NCI-H146 (cell line): ENCODE measurements at places on chromosomes 4 and X.

DNA sequence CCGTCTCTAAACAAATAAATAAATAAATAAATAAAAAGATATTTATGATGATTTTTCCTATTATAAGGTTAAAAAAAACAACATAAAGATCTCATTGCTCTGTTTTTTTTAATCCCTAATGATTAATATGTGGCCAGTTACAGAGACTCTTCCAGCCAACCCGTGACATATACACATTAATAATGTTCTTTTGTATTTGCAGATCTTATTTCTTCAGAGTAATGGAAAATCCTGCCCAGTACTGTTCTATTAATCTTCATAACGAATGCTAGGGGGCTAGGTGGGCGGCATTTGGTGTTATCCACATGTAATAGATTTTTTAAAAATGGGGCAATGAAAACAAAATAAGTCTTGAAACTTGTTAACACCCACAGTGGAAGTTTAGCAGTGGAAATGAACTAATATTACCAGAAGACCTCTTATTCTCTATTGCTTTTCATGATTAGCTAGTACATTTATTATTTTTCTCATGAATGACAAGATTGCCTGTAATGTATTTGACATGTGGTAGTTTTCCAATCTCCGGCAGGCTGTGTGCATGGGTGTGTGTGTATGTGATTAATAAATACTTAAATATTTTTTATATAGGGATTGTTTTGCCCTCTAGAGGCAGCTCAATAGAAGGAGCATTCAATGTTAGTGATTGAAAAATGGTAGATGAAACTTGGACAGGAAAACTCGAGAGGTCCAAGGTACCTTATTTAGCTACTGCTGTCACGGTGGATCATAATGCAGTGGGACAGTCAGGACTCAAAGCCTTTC, 457.4 kb downstream of the IL1RAPL1 start:
- no peak for DNase-seq

DNA sequence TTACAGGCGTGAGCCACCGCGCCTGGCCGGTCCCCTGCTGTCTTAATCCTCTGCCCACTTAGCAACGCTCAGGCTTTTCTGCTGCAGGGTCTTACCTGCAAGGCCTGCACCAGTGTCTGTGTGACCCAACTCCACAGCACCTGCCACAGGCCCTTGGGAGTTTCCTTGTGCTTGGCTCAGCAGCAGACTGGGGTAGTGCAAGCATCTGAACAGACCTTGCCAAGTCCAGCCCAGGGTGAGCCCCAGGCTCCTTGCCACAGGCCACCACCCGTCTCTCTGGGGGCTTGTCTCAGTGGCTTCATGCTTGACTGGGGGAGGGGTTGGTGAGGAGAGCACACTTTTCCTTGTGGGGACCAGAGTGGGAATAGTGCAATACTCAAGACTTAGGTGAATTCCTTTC, 87.0 kb downstream of the FAM193A start:
- no peak for DNase-seq

DNA sequence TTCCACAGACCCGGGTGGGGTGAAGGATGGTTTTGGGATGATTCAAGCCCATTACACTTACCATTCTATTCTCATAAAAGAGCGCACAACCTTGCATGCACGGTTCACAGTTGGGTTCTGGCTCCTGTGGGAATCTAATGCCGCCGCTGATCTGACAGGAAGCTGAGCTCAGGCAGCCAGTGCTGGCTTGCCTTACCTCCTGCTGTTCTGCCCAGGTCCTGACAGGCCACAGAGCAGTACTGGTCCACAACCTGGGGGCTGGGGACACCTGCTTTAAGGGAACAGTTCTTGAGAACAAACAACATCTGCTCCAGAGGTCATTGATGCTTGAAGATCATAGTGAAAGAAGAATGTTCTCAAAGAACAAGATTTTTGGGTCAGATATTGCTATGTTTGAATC, 8.0 kb upstream of the HS3ST1 start:
- peak; percentile 63 for DNase-seq

GRCh38 chr4:169802873-169803272, 45.1 kb upstream of the HPF1 start:
- no peak for DNase-seq

DNA sequence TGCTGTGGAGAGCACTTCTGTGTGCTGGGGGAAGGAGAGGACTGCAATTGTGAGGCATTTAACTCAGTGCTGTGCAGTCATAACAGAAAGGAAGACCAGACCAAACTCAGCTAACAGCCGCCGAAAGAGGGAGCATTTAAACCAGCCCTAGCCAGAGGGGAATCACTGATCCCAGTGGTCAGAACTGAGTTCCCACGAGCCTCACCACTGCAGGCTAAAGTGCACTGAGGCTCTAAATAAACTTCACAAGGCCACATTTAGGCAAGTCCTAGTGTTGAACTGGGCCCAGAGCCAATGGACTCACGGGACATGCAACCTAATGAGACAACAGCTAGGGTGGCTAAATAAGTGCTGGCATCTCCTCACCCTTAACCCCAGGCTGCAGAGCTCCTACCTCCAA, 20.4 kb downstream of the IQCM start:
- no peak for DNase-seq

GRCh38 chr4:10074767-10075105, 41.9 kb downstream of the WDR1 start:
- DNase-seq, result no peak

- no peak for DNase-seq
Observed at GRCh38 chr4:21778702-21779101, 169.9 kb downstream of the KCNIP4 start.

GRCh38 chrX:78506248-78506647, 152.9 kb downstream of the RTL3 start:
- no peak for DNase-seq

DNA sequence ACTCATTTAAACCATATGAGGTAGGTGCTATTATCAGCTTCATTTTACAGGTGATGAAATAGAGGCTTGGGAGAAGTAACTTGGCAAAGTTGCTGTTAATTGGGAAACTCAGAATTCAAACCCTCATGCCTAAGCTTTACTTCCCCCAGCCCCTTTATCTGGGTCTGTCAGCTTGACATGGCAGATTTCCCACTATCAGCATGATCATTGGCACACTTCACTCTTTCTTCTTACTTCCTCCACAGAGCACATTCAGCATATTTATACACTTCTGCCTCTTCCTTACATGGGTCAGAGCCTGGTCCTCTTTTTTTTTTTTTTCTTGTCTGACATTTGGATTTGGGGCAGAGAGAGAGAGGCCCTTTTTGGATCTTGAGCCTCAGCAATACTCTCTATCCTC, 56.5 kb upstream of the ARX start:
- DNase-seq, result no peak

DNA sequence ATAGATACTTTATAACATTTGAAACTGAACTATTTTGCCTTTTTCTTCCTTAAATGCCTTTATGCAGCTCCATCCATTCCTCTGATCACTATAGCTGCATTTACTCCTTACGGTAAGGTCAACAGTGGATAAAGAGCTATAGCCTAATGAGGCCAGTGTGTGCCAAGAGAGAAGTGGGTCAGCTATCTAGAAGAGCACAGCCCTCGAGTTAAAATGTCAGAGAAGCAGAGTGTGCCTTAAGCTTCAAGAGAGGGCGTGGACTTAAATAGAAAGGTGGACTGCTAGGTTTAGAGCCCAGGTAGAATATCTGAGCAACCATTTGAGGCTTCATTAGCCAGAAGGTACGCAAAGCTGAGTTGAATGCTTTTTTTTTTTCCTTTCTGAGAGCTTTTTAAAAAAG, 347.4 kb downstream of the BMPR1B start:
- no peak for DNase-seq

DNA sequence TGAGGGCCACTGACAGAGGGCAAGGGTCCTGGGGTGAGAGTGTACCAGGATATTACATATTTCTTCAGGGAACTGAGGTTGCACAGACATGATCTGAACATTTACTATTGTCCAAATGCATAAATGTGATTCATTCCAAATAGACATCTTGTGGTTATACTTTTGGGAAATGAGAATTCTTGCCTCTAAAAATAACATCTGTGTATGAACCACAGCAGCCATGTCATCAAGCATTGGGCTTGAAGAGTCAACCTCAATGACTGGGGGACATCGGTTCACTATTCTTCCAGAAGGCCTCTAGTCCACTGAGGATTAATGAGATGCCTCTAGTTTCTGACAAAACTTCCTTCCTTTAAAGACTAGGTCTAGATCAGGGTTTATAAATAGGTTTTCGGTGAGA, 193.1 kb upstream of the GPC4 start:
- DNase-seq, result no peak

DNA sequence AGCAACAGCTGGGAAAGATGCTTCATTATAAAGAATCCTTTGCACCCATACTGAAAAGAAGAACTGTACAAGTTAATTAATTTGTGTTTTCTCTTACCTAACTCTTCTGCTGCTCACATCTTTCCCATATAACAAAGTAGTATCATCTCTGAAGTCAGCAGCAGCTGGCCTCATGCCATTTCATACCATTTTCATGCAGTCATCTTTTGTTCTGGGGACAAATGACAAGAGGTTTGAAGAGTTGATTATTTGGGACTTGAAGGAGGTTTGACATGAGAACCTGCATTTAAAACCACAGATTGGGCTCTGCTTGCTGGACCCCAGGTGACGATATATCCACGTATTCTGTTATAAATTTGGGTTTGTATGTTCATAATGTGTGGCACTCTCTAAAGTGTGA, 430.3 kb downstream of the SPRY1 start:
- no peak for DNase-seq

- no peak for DNase-seq
Observed at GRCh38 chrX:101385795-101386541, at the start of gene BTK. TSS of gene BTK (minus strand) at chrX:101386191. CDS start at chrX:101375284, 10,907 bp downstream.

GRCh38 chr4:142021181-142021580, 384.8 kb downstream of the IL15 start:
- DNase-seq, result no peak

GRCh38 chr4:156931267-156931666, 40.3 kb downstream of the PDGFC start:
- no peak for DNase-seq

- DNase-seq, result no peak
Observed at GRCh38 chr4:10673817-10674369, 10.7 kb downstream of the CLNK start.

- no peak for DNase-seq
Observed at GRCh38 chr4:180615746-180616145, 1627.5 kb upstream of the TENM3 start.

DNA sequence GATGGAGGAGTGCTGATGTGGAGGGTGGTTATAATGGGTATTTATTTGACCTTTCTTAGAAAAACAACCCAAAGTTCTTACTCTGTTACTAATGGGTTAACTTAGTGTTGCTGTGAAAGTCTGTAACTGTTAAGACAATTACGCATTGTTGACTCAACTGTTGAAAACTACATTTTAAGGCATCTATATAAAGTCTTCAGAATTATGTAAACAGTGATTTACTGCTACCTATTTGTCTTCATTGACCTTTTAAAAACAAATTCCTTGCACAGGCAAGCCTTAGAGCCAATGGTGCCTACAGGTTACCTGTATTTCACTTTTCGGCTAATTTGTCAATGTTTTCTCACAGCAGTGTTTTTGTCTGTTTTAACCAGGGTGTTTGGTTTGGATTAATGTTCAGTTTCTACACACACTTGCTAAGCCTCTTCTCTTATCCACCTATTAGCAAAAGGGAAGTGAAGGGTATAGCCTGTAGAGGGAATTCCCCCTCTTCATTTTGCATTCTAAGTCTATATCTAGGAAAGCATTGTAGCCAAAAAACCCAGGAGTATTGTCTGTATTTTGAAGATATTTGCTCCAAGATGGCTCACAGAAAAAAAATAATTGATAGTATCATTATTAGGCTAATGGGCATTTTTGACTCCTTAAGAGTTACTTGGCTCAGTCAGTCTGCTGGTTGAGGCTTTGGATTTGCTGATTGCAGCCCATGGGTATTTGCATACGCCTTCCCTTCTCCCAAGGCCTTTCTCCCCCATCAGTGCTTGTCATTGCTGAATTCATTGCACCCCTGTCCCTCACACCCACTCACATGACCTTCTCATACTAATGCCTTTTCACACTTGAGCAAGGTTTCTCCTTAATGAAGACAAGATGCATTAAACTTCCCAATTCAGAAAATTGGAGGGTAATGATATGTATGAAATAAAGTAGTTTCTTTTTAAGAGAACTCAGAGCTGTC, 30.5 kb downstream of the AFF1 start:
- no peak for DNase-seq

- no peak for DNase-seq
Observed at GRCh38 chrX:115324194-115324593, 34.7 kb downstream of the LUZP4 start.

- DNase-seq, result no peak
Observed at GRCh38 chrX:123731258-123731986, 1.4 kb downstream of the THOC2 start.

DNA sequence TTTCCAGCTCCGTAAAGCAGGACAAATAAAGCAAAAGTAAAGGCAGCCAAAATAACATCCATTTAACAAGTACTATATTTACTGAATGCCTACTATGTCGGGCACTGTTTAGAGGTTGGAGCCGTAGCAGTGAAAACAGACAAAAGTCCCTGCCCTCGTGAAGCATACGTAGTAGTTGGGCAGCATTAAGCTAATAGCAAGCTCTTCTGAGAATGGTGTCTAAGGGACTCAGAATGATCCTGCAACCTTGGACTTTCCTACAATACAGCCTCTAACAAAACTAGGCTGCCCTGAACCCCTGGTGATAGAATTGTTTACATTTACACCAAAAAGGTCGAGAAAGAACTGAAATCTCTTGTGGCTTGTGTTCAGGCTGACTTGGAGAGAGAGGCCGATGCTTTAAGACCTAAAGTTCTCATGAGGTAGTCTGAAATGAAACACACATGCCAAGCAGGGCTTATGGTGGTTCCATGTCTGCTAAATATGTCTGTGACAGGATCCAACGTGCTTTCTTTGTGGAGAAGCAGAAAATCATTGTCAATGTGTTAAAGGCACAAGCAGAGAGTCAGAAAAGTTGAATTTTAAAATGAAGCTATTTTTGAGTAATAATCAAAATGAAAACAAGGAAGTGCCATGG, 898 bp upstream of the PDGFC start:
- DNase-seq, result no peak

- no peak for DNase-seq
Observed at GRCh38 chr4:86558797-86559196, 35.3 kb upstream of the PTPN13 start.

DNA sequence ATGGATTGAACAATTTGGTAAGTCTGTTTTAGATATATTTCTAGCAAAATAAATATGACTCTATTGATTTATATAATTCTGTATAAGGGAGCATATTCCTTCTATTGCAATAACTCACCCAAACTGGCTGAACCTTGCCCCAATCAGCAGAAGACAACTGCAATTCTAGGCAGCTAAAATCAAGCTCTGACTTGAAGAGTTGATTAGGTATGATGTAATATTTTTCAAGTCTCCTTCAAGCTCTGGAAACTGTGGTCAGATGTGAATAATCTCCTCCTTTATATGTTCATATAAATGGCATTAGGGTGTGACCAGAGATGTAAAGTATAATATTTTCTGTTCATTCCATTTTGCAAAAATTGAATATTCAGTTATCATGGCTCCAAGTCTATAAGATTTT, 8.2 kb downstream of the RASSF6 start:
- no peak for DNase-seq

- peak; percentile 33 for DNase-seq
Observed at GRCh38 chrX:119880552-119881437, 9.2 kb downstream of the NDUFA1 start.

- DNase-seq, result no peak
Observed at GRCh38 chr4:177483271-177483670, 41.0 kb upstream of the AGA start.

- DNase-seq, result no peak
Observed at GRCh38 chr4:119040261-119040660, 95.4 kb upstream of the MYOZ2 start.
